Daoy (cell line): ENCODE measurements at places on chromosomes 12 and 14. TPM values are rescaled to one million over a fixed set of nuclear protein-coding genes. Genes with fewer than 3 reads are reported as not detected.

- no peak for DNase-seq
Measured at GRCh38 chr14:105135700-105136395, 32.7 kb downstream of the JAG2 start.

GRCh38 chr12:11638315-11638916, 11.1 kb upstream of the ETV6 start:
- DNase-seq, result no peak

GRCh38 chr12:108640802-108641445, 7.2 kb upstream of the SELPLG start:
- DNase-seq, result peak; percentile 57

Gene PTPRO
- total RNA-seq, result 1.5 and 3.0 TPM in 2 replicates

DNA sequence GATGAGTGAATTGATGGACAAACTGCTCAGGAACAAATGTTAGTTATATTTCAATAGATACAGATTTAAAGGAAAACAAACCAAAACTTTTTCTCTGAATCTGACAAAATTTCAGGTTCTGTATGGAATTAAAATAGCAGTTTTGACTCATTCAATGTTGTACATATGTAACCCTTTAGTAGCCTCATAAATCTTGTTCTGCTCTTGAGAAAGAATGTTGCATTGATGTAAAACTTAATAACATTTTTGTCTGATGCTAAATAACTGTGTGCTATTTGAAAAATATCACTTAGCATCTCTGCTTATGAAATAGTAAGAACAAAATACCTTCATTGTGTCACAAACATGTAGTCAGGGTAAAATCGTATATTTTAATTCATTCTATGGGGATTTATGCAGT, 168.9 kb upstream of the NOVA1 start:
- no peak for DNase-seq

GRCh38 chr12:121581686-121582429, 1.0 kb upstream of the KDM2B start:
- peak; percentile 52 for DNase-seq

GRCh38 chr14:95267306-95267705, 52.4 kb downstream of the CLMN start:
- peak; percentile 42 for DNase-seq

- DNase-seq, result peak; percentile 69
Measured at GRCh38 chr14:41986700-41987099, 380.0 kb downstream of the LRFN5 start.
